Hindlimb muscle (tissue), 1 donor: ENCODE measurements at places on chromosomes 7 and 10.

DNA sequence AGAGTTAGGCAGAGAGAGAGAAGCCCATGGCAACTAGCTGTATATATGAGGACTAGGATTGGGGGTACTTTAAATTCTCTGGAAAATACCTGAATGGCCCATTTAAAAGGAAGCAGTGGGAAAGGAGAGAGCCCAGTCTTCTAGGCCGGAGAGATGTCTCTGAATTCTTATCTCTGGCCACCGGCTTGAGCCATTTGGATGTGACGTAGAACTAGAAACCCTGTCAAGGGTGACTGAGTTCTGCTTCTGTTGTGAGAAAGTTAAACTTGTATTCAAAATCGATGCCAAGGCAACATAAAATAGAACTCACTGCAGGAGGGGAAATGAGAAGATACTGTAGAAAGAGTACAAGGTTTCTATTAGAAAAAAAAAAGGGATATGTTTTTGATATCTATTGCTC lies 6.3 kb upstream of the GSTK1 start:
- DNase-seq: no peak

DNA sequence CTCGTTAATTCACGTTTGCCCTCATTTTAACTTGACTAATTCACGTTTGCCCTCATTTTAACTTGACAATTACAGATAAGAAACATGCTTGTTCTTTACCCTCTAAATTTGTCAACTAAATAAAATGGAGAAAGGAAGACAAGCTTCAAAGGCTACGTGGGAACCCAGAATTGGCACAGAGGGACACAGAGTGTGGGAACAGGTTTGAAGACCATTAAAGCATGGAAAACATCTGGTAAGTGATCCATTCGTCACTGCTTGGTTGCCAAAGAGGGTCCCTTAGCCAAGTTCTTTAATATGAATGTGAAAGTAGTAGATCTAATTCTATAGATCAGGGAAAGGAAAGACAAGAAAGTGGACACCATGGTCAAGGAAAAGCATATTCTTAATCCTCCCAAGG lies 57.2 kb downstream of the ITIH5 start:
- DNase-seq: no peak

- no peak for DNase-seq
These were observed 9.1 kb upstream of the ZYX start for GRCh38 chr7:143372070-143372469.

DNA sequence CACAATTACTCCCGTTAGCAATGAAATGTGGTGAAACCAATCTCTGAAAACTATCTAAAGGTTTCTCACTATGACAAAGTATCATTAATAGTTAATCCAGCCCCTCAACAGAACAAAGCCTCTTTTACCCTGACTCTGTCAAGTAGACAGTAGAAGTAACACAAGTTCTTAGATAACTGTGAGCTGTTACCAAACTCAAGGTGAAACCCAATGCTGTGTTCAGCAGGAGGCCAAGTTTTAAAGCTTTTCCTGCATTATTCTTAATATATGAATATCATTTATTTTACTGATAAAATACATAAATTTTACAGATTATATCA lies 109.1 kb downstream of the SRPK2 start:
- no peak for DNase-seq

- DNase-seq: no peak
These were observed 55.4 kb downstream of the LANCL2 start for GRCh38 chr7:55420530-55420929.

- no peak for DNase-seq
These were observed 173.5 kb downstream of the KCNMA1 start for GRCh38 chr10:77463967-77464745.

GRCh38 chr7:17139081-17139480 lies 159.4 kb upstream of the AHR start:
- no peak for DNase-seq

DNA sequence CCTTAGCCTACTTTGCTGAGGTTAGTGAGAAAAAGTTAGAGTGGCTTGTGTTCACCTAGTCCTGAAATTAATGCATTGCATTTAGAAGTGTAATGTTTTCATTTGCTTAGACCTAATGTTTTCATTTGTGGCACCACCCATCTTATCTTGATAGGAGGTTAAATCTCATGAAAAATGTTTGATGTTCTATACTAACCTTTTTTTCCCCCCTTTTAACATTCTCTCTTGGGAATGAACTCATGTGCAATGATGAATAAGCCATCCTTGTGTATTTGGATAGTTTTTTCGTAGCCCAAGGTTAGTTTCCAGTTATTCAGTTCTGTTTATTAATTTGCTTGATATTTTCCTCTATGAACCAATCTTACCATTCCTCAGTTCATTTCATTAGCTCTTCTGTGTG lies 2.8 kb downstream of the FHIP2A start:
- no peak for DNase-seq

- DNase-seq: no peak
These were observed 159.6 kb downstream of the TAX1BP1 start for GRCh38 chr7:27899601-27900000.

- DNase-seq: peak; percentile 8
These were observed 118.1 kb downstream of the GLRX3 start for GRCh38 chr10:130254243-130254642.

DNA sequence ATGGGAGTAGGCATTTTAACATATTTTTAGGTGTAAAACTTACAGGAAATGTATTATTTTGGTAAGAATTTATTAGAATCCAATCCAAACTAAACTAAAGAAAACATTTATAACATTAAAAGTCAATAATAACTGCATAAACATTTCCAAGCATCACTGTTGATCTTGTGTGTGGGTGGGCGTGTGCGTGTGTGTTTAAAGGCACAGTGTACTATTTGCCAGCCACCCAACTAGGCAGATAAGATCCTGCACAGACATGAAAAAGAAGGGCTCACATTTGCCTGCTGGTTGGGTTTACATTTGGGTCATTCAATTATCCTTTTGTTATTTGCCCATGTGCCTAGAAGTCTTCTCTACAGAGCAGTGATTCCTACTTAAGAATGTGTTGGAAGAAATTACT lies 31.0 kb upstream of the WNT16 start:
- no peak for DNase-seq

DNA sequence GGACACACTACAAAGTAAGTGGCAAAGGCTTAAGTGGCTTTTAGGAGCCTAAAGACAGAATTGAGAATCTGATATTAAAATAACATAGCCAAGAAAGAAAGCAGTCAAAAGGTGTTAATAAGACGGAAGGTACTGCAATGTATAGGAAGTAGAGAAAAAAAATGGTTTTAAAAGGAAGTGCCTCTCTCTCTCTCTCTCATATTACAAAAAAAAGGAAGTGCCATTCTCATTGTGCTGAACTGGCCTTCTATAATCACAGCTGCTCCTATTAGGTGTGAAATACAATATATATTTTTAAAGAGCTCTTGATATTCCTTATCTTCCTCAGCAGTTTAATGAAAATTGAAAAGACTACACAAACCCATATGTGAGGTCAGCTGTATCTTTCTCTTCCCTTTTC lies 199.4 kb upstream of the NPVF start:
- DNase-seq: no peak

DNA sequence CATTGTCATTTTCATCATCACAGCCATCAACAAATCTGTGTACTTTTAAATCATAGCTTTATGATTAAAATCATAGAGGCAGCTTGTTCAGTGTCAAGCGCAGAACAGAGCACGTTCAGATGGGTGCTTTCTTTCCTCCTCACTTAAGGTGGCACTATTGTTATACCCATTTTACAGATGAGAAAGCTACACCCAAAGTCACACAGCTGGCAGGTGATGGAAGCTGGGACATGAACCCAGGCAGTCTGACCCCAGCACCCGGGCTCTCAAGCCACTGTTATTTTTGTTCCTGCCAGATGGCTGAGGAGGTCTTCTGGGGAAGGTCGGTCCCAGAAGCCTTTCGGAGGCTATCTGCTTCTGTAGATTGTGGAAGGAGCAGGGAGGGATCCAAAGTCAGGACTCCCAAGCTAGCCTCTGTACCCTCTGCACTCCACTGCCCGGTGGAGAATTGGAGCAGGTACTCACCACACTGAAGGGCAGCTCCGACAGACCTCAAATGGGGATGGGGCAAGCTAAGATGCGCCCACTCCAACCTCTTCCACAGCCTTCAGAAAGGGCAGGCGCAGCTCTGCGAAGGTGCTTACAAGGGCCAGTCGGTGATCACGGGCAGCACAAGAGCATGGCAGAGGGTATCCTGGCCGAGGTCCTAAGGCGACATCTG lies 610 bp downstream of the AVPI1 start:
- no peak for DNase-seq

DNA sequence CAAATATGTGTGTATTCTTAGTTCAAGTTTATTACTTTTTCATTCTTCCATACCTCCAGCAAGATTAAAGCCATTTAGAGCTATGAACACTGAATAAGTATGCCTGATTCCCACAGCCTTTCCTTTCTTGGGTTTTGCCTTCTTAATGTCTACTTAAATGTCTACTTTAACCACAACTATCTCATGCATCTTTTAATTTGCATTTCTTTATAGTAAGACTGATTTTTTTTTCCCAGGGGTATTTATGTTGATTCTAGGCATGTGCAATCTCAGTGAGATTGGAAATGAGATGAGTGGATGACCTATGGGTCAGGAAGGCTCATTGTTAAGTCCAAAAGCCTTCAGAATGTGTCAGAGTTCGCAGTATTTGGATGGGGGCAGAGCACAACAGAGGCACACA lies 3.6 kb downstream of the PCBD1 start:
- DNase-seq: no peak

GRCh38 chr7:132234711-132235110 lies 341.6 kb downstream of the PLXNA4 start:
- no peak for DNase-seq

- no peak for DNase-seq
These were observed 120.0 kb downstream of the ADAM12 start for GRCh38 chr10:126268013-126268920.

DNA sequence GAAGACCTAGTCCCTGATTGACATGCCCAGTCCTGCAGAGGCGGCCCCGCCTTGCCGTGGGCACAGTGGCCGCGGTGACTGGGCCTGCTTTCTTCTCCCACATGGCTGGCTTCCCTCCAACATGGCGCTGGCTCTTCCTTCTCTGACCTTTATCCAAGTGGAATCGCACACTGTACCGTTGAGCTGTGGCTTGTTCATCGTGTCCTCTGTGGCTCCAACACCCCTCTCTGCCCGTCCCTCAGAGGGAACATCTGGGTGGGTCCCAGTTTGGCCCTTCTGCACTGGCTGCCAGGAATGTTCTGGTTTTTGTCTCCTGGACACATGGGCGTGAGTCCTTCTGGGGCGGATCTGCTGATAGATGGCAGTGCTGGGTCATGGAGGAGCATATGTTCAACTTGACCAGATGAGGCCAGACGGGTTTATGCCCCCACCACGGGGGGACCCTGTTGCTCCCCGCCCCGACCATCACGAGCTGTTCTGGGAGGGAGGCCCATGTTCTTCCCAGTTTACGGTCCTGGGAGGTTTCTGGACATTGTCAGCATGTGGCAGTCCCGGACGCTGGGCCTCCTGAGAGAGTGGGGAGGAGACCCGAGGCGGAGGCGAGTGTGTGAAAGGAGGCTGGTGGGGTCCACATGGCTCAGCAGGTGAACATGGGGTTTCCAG lies 63.5 kb downstream of the LHPP start:
- no peak for DNase-seq

GRCh38 chr10:113754768-113755167 lies 3.3 kb downstream of the PLEKHS1 start:
- no peak for DNase-seq

DNA sequence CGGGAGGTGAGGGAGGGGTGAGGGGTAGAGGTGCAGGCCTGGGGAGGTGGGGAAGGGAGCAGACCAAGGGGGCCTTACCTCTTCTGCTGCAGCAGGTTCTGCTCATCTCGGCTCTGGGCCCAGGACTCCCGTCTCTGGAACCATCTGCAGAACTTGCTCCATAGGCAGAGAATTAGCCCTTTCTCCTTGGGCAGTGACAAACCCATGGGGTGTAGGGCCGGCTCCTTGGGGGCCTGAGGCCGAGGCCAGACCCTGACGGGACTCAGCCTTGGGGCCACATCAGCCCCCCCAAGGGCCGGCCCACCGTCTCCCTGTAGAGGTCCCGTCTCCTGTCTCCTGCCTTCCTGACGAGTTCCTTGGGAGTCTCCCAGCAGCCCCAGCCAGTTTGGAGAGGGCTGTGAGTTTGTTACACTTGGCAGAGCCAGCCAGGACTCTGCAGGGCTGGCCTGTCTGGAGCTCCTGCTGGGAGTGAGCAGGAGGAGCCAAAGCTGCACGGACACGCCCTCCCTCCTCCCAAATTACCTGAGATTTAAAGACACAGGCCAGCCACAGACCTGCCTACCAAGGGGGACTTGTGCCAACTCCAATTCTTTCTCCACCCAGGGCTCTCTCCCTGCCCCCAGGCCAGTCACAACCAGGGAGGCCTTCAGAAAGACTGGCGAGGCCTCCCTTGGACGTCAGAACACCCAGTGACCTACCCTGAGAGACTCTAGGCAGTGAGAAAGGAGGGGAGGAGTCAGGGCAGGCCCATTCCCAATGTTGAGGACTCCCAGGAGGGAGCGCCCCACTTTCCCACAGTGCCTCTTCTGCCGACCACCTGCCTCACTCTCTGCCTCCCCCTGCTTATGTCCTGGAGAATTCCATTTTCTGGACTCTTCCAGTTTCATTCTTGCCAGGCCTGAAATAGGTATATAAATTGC lies at the start of gene TRPV6:
TSS of gene TRPV6 (minus strand) at position 435 of the 920 bp plus-strand sequence.
- DNase-seq: no peak

GRCh38 chr10:80509108-80509402 lies 28.6 kb upstream of the SH2D4B start:
- no peak for DNase-seq

- peak; percentile 87 for DNase-seq
These were observed 516.4 kb upstream of the ZMIZ1 start for GRCh38 chr10:78552261-78552811.

DNA sequence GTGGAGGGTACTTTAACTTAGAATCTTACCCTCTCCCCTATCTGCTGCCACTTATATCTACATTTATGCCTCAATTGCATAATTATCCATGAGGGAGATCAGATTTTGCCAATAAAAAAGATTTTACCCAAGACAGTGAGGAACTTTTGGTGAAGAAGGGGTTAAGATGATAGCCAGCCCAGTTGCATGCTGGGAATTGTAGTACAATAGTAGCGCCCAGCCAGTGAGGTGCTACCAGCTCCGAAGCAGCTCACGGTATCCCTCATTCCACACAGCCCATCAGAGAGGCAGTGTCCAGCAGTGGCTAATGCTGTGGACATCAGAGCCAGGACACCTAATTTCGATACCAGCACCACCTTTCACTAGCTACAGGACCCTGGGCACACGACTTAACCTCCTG lies 5.9 kb upstream of the LGI1 start:
- no peak for DNase-seq

- no peak for DNase-seq
These were observed 14.8 kb downstream of the NPS start for GRCh38 chr10:127563718-127564553.
